ENCODE measurements at places on chromosomes 12 and 14.

DNA sequence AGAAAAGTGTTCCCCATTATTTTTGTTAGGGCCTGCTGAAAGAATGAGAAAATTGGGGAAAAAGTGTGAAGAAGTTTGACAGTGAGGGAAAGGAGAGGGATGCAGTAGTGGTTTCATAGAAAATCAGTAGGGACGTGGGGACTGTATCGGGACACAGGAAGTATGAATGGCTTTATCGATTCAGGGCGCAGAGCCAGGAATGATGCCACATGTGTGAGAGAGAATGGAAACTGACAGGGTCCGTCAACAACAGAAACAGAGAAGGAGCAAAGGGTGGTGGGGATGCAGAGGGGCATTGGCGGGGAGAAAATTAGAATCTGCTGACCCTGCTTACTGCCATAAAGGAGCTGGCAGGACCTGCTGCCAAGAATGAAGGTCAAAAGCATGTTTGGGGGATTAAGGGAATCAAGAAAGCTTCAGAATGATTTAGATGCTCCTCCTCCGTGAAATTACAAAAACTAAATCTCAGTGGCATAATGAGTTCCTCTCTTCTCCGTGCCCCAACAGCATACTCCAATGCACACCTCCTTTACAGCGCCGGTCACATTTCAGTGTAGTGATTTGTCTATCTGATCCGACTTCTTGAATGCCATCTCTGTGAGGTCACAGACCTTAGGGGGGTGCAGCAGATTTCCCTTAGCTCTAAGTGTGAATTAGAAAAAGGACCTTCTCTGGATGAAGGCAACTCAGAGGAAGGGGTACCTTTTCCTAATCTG, 92.6 kb downstream of the EMP1 start:
- no peak for DNase-seq

DNA sequence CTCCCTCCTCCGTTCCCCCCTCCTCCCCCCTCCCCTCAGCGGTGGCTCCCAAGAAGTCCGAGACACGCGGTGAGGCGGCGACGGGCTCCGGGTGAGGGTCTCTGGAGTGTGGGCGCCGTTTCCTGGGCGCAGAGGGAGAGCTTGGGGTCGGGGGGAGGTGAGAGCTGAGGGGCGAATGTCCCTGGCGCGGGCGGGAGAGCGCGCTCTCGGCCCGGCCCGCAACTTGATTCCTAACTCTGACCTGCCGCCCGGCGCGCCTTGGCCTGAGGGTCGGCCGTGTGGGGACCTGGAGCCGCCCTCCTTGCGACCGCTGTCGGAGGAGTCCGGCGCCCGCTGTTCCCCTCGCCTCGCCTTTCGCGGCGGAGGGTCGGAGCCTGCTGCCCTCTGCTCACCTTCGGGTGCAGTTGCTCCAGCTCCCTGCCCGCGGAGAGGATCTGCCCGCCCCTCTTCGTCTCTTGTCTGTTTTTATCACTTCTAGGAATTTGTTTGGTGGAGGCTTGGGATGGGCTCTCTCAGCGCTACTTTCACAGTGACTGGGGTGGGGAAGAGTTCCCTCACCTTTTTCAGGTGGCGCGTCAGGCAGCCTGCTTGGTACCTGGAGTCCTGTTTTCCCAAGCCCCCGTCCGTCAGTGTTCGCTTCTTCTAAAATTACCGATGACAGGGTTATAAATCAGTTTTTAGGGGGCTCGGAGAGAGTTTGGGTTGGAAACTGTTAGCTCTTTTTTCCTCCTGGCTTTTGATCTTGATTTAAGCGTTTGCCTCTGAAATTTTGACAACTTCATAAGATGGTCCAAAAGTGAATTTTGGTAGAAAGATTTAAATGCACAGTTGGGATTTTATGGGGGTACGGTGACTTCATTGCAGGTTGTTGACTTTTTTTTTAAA, 495 bp downstream of the ADIPOR2 start:
- peak; percentile 45 for DNase-seq

GRCh38 chr12:60279221-60279620, 683.4 kb downstream of the SLC16A7 start:
- DNase-seq: no peak

DNA sequence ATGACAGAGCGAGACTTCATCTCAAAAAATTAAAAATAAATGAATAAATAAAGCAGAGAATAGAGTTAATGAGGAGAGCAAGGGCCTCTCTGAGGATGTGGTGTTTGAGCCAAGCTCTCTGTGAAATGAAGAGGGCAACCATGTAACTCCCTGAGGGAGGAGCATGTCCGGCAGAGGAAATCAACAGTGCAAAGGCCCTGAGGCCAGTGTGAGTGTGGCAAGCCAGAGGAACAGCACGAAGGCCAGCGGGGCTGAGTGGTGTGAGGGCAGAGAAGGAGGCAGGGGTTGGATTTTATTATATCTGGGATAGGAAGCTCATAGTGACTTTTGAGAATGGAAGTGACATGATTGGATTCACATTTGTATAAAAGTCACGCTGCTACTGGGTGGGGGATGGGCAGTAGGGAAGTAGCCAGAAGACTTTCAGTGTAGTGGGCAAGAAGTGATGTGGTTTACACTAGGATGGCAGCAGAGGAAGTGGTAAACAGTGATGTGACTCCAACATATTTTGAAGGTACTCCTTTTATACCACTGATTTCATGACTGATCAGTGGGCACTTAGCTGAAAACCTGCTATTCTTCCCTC, 10.3 kb upstream of the LRP1-AS start:
- no peak for DNase-seq

- DNase-seq: no peak
Observed at GRCh38 chr14:68543516-68543915, 249.4 kb downstream of the ZFP36L1 start.

GRCh38 chr12:101078536-101079285, 131.3 kb downstream of the SLC5A8 start:
- DNase-seq: no peak

- DNase-seq: no peak
Observed at GRCh38 chr14:75563931-75564330, 14.5 kb upstream of the FLVCR2 start.

Data from CMK (cell line).